ENCODE measurements at places on chromosomes 2 and 18.
A peak's percentile ranks its signal among the peaks of the same experiment; 100 is the strongest.

DNA sequence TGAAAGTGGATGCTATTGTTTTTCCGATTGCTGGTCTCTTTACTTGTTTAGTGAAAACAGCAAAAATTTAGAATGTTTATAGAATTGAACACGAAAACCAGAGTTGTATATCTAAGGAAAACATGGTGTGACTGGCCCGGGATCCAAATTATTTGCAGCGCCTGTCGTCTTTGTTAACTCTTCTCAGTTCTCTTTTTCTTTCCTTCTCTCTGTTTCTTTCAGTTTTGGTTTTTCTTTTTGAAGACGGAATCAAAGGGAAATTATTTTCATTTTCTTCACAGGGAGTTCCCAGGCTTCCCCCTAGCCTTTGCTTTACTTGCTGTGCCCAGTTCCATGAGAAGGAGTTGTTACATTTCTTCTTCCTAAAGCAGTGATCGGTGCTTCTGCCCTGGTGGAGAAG lies 76.0 kb downstream of the AGAP1 start:
- DNase-seq = no peak

DNA sequence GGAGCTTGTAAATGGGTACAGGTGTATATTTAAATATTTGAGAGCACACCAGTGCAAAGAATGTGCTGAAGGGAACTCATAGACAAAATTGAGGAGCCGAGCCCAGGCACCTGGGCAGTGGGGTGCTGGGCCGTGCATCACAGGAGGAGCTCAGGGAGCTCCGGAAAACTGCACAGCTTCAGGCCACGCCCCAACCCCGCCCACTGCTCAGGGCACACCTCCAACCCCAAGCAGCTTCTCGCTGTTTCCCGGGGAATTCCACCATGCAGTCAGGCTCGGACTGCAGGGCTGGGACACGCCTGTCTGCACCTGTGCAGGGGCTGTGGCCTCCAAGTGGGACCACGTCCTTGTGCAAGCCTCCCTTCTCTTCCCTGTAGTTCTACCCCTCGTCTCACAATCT lies 243.0 kb downstream of the HDAC4 start:
- DNase-seq = no peak

GRCh38 chr2:69310111-69311023 lies 76.7 kb downstream of the GFPT1 start:
- no peak for DNase-seq

DNA sequence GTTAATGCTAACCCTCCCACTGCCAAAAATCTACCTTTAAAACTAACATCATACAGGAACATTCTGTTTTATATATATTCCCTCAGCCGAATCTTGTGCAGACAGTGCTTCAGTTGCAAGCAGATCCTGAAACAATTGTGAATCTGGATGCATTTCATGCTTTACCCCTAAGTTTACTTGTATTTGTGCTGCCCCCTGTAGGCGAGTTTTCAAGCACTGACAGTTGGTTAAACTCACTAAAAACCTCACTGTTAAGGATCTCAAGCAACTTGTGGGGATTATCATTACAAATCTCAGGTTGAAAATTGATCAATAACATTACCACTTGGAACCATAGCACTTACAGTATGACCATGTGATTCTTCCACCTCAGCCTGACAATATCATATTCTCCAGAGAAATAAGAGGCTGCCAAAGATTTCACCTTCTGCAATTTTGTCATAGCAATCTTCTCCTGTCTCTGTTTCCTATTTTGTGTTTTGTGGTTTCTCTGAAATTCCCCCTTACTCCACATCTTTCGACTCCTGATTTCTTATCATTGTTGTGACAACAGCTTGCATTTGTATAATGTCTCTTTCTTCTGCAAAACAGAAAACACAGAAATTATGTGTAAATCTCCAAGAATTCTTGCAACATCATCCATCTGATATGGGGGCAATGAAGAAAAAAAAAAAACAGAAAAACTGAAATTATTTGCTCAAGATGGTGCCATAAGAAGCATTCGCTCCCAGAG lies 354.6 kb upstream of the SETBP1 start:
- no peak for DNase-seq

DNA sequence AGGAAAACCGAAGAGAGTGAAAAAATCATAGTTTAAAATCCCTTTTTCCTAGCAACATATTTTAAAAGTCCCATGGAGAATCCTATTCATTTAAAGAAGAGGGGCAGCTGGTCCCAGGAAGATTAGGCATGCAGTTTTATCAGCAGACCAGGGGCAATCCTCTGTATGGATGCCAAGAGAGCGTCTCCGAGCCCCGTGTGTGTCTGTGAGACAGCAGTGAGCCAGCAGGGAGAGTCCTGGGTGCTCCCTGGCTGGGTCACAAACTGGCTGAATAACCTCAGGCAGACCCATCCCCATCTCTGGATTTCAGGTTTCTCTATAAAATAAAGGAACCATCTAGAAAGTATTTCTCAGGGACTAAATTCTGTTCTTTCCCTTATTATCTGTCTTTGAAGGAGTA lies 128.2 kb upstream of the RIOK3 start:
- no peak for DNase-seq

DNA sequence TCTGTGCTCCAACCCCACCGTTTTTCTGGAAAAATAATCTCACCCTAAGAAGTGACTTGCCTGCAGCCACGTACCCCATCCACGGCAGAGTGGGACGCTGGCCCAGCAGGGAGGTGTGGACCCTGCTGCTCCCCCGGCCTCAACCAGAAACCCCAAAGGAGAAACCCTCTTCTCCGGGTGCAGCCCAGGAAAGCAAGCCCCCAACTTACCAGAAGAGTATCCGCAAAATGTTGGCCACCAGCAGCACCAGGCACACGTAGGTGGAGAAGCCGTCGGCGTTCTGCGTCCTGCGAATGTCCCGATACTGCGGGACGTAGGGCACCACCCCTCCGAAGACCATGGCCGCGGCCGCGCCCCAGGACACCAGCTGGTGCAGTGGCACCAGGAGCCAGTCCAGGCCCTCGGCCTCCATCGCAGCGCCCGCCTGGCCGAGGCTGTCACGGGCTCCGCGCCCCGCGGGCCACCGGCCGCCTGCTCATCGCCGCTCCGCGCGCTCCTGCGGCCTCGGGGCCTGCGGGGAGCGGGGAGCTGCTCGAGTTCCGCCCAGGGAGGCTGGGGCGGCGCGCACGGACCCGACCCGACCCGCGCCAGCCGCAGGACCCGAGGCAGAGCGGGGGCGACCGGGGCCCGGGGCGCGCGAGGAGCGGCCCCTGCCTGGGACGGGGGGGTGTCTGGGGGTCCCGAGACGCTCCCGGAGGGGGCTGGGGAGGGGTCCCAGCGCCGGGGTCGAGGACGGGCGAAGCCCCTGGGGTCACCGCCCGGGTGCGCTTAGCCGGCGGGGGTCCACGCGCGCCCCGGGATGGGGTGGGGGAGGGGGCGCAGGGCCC lies 725 bp downstream of the SLC66A2 start:
- DNase-seq = no peak

GRCh38 chr2:236693531-236693930 lies 123.9 kb downstream of the ACKR3 start:
- no peak for DNase-seq

DNA sequence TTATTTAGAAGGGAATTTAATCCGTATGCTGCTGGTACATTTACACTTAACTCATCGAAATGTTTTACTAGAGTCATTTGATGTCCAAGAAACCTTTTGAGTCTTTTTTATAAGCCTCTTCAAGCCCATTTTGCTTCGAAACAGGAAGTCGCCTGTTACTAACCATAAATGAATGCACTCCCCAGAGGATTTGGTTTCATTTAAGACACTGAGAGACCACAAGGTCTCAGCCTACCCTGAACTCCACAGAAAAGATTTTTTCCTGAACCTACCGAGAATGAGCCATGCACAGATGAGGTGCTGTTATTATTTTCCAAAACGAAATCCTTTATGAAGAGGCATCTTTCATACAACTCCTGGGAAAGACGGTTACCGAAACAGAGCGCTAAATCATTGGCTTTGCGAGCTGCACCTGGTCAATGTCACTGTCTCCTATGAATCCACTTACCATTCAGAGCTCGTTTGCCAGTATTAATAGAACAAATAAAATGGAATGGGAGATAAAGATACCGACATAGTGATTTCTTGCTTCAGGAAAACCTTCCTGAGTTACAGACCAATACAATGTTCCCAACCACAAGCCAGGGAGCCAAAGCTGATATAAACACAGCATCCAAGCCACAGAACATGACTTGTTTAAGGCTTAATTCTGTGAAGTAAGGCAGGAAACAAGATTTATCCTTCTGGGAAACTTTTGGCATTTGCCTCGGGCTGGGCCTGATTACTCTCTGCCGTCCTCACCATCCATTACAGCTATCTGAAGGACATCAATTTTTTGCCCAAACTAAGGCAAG lies 382.1 kb downstream of the OSR1 start:
- DNase-seq = no peak

GRCh38 chr2:239584986-239585385 lies 184.2 kb upstream of the HDAC4 start:
- DNase-seq = no peak

GRCh38 chr2:154882725-154883124 lies 184.2 kb downstream of the KCNJ3 start:
- DNase-seq = no peak

DNA sequence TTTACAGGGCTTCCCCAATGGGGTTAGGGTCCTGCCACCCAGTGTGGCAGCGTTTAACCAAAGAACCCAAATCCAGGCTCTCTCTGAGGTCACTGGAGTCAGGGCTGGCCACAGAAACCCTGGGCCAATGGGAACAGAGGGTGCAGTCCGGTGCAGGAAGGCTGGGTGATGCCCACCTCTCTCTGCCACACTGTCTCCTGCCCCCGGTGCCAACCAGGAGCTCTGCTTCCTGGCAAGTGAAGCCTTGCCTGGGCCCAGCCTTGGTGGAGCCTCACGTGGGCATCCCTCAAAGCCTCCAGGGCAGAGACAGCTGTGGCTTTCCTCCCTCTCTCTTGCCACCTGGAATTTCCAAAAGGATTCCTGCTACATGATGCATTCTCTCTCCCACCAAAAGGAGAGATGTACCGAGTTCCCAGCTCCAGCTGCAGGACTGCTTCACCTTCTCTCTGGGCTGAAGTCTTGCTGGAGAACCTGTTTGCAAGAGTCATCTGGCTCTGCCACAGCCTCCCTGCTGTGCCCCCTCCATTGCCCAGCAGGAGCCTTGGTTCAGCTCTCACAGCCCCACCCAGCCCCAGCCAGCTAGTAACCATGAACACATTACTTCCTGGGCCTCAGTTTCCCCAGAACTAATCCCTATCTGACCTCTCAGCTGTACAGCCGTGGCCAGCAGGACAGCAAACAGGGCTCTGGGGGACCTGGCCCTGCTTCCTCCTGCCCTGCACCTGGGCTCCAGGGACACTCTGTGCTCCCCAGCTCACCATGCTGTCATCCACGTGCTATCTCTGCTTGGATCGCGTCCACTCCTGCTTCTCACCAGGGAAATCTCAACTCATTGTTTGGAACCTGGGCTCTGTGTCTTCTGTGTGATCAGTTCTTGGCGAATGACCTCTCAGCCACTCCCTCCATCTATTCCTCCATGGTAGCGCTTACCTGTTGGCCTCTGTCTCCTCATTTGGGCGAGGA lies 43.4 kb downstream of the KCNF1 start:
- no peak for DNase-seq

- no peak for DNase-seq
These were observed 109.1 kb upstream of the CYP1B1 start for GRCh38 chr2:38185012-38185491.

DNA sequence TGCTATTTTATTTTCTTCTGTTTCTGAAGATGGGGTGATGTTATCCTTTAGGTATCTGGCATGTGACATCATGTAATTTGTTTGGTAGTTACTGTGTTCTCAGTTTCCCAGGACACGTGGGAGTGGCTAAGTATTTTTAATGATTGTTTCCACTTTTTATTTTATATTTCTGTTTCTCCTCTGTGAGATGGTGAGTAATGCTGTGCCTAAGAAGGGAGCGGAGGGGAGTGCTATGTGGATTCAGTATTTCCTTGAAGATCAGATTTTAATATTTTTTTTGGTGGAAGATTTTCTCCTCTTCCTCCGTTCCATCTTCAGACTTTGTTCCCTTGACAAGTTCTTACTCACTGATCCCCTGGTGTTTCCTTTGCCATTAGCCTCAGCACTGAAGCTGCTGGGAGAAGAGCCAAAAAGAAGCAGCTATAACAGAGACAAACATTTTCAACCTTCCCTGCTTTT lies 180.0 kb upstream of the MMADHC start:
- DNase-seq = no peak

GRCh38 chr2:11123856-11124759 lies 31.2 kb upstream of the SLC66A3 start:
- peak; percentile 29 for DNase-seq

DNA sequence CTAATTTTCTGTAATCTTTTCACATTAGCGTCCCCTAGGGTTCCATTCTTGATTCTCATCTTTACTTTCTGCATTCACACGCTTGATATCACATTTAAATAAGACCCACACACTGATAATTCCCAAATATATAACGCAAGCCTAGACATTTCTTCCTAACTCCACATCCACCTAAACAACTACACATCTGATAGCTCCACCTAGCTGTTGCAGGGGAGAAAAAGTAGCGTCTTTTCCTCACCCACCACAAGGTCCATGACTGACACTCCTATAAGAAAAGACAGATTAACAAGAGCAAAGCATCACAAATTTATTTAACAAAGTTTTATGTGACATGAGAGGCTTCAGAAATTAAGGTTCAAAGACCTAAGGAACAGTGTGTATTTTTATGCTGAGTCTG lies 862.2 kb upstream of the DDX18 start:
- DNase-seq = no peak

DNA sequence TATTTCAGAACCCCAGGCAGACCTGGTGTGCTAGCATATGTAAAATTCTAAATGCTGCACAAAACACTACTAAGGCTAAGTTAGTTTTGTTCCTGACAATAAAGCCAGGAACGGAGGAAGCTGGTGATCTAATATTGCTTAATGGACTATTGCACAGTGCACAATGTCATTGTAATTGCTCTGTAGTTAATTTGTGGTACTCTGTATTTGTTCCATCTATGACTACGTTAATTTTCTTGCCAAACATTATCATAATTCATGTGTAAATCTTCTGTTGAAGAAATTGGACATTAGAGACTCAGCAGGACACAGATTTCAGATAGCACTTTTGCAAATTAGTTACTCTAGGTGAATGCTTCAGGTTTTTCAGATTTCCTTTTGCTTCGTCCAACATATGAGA lies 232.3 kb downstream of the RIT2 start:
- DNase-seq = no peak

GRCh38 chr2:72723769-72724370 lies 102.0 kb downstream of the EXOC6B start:
- no peak for DNase-seq

- DNase-seq = no peak
These were observed 187.4 kb downstream of the CCDC102B start for GRCh38 chr18:68985172-68985820.

DNA sequence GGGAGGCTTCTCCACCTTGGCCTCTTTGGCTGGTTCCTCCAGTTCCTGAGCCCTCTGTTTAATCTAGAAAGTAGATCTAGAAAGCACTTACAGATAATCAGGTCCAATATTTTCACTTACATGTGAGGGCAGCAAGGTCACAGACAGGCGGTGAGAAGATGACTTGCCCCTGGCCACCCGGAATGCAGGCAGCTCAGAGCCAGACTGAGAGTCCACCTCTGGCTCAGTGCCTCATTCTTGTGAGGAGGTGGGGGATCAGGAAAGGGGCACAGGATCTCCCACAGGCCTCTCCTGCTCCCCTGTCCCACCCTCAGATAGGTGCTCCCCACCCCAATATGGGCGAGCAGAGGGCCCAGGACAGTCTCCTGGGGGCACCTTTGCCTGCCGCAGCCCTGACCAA lies 5.8 kb downstream of the WNT6 start:
- no peak for DNase-seq

Data from anterior cingulate cortex (tissue), 58 donors.